GM04503 (cell line): ENCODE measurements at places on chromosomes 12 and 14.

- no peak for DNase-seq
These were observed 767 bp downstream of the REP15 start for GRCh38 chr12:27696864-27697564.

DNA sequence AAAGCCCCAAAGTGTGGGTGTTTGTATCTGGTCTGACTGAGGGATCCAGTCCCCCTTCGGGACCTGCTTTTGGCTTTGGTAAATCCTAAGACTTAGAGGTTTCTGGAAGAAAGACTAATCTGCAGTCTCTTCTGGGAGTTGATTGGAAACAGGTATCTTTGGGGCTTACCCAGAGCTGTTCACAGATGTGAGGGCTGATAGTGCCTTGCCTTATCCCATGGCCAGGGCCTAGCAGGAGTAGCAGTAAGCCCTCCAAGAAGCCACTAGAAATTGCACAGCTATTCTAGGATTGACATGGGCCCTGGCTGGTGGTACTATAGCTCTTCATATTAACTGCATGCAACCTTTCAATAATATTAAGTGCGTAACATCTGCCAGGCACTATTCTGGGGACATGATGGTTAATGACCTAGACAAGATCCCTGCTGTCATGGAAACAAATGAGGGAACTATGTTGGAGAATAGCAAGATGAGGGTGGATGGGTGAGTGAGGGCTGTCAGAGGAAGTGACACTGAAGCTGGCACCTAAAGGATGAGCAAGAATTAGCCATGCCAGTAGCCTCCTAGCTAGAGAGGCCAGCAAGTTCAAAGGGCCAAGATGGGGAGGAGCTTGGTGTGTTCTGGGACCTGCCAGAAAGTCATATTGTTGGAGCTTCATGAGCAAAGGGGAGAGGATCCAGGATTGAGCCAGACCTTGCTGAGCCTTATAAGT is 71.7 kb downstream of the CRADD start:
- no peak for DNase-seq

DNA sequence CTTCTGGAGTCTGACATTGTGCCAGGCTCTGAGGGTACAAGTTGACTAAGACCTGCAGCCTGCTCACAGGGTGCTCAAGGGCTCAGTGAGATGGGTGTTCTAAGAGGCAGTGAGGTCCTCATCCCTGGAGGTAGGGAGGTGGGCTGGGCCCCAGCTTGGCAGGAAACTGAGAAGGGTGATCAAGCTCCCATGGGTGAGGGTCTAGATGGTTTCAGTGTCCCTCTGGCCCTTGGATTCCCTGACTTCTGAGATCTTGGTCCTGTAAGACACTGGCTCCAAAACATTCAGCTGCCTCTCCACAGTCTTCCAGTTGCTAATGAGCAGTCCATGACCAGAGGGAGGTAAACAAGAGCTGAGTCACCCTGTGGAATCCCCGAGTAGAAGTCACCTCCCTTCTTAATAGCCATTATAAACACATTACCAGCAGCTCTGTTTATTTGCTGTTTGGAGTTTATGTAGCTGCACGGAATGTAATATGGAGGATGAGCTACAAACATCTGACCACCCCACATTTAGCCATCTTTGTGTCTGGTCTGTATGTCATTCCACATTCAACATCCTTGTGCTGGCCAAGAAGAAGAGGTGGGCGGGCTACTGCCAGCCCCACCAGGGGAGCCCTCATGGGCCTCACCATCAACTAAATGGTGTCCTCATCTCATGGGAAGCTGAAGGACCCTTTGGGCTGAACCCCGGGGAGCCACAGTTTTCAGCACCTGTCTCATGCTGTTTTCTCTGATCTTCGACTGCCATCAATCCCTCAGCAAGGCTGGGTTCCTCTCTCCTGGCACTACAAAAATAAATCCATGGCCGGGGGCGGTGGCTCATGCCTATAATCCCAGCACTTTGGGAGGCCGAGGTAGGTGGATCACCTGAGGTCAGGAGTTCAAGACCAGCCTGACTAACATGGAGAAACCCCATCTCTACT is 37.2 kb upstream of the BDKRB2 start:
- DNase-seq: peak; percentile 79

DNA sequence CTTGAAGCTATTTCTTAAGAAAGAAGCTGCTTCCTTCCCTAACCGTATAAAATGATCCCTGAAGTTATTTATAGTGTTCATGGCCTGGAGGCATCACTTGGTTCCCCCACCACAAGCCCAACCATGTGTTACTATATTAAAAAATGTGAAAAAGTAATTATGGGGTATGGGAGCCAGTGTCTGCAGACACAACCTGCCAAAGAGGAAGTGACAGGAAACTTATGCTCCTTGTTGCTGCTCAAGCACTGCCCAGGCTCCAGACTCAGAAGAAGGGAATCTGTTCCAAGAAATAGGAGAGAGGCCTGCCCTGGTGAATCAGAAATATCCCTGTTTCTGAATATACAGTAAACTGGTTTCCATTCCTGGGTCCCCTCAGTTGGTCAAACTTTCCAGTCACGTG is 217.2 kb upstream of the BMP4 start:
- DNase-seq: no peak

GRCh38 chr14:76546426-76547221 is 170.7 kb downstream of the ESRRB start:
- DNase-seq: no peak

- DNase-seq: no peak
These were observed 1.1 kb upstream of the BCL11B start for GRCh38 chr14:99272899-99273765.

- no peak for DNase-seq
These were observed 52.3 kb downstream of the TSPAN9 start for GRCh38 chr12:3129301-3130056.

DNA sequence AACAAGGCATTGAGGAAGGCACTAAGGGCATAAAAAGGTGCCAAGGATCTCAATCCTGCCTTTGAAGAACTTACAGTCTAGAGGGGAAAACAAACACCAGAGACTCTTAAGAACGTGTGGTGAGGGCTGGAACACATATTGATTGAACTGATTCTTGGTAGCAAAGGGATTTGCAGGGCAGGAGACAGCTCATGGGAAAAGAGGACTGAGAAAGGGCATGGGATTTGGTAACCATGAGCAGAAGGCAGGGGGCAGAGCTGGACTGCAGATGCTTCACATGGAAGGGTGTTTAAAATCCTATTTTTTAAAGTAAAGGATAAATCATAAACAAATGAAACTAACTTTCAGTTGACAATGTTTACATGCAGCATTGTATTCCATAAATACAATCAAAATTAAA is 203.1 kb downstream of the ITPR2 start:
- DNase-seq: no peak

- DNase-seq: peak; percentile 14
These were observed 15.5 kb downstream of the KIF21A start for GRCh38 chr12:39427360-39427808.

- no peak for DNase-seq
These were observed 13.9 kb downstream of the INF2 start for GRCh38 chr14:104703269-104703668.

- DNase-seq: no peak
These were observed 12.2 kb downstream of the PYM1 start for GRCh38 chr12:55915482-55915859.

GRCh38 chr12:4478933-4479332 is 33.3 kb upstream of the FGF6 start:
- DNase-seq: no peak

- DNase-seq: no peak
These were observed 53.0 kb upstream of the BCL11B start for GRCh38 chr14:99325016-99325415.

DNA sequence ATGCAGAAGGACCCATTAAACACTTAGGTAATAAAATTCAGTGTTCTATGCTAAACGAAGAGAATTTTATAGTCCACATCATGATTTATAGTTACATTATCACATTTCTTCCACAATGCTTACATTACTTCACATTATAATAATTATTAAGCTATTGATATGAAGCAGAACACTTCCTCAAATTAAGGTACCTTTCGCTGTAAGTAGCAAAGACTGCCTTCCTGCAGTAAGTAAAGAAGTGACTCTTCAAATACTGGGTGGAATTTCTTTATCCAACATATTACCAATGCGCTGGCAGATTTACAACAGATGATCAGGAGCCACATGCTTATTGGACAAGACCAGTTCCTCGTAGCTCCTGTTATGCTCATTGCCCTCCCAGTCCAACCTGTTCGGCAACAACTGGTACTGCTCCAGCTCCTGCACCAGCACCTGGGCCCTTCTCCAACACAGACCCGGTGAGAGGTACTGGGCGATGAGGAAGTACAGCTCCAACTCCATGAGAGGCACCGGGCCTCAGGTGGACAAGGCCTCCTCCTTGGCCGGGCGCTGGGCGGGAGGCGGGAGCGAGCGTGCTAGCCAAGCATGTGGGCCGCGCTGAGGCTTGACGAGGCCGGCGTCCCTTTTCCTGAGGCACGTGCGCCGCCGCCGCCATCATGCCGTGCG is 210.7 kb upstream of the ATP2B1 start:
- DNase-seq: no peak

GRCh38 chr12:111838353-111838752 is 3.7 kb upstream of the MAPKAPK5 start:
- no peak for DNase-seq

DNA sequence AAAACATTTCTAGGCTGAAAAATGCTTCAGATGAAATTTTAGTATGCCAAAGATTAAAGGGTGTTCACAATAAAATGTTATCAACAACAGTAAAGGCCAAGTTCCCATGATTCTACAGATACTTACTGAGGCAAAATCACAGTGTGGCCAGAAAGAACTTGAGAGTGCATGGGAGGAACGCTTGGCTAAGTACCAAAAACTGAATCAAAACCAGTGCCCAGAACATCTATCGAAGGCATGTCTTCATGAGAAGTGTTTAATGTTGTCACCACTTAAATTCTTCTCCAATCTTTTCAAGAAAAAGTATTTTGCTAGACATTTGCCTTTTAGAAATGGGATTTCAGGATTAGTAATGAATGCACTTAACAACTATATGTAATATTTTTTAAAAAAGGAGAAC is 41.5 kb downstream of the KIF21A start:
- no peak for DNase-seq
